ENCODE measurements at places on chromosomes 2 and 18.
A peak's percentile ranks its signal among the peaks of the same experiment; 100 is the strongest.

DNA sequence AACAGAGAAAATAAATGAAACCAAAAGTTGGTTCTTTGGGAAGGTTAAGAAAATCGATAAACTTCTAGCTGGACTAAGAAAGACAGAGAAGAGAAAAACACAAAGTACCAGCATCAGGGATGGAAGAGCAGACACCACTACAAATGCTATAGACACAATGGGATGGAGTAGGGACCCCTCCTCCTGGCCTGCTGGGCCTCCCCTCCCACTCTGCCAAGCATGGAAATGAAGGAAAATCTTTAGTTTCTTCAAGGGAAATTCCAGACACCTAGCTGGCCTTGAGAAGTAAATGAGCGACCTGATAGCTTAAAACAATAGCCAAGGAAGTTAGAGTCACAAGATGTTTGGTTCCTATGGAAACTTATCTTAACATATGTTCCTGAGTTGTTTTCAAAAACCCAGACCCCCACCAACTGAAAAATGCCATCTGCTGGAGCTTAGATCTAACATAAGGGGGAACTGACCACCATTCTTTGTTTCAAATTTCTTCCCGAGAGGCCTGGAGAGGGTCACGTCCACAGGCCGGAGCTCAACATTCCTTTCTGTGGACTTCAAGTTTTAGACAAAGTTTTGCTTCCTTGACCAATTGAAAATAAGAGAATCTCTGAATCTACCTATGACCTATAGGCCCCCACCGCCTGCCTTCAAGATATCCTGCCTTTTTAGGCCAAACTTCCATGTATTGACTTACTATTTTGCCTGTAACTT lies 101.9 kb downstream of the BIN1 start:
- no peak for DNase-seq

- DNase-seq = no peak
Observed at GRCh38 chr2:237459741-237460174, 27.3 kb upstream of the MLPH start.

DNA sequence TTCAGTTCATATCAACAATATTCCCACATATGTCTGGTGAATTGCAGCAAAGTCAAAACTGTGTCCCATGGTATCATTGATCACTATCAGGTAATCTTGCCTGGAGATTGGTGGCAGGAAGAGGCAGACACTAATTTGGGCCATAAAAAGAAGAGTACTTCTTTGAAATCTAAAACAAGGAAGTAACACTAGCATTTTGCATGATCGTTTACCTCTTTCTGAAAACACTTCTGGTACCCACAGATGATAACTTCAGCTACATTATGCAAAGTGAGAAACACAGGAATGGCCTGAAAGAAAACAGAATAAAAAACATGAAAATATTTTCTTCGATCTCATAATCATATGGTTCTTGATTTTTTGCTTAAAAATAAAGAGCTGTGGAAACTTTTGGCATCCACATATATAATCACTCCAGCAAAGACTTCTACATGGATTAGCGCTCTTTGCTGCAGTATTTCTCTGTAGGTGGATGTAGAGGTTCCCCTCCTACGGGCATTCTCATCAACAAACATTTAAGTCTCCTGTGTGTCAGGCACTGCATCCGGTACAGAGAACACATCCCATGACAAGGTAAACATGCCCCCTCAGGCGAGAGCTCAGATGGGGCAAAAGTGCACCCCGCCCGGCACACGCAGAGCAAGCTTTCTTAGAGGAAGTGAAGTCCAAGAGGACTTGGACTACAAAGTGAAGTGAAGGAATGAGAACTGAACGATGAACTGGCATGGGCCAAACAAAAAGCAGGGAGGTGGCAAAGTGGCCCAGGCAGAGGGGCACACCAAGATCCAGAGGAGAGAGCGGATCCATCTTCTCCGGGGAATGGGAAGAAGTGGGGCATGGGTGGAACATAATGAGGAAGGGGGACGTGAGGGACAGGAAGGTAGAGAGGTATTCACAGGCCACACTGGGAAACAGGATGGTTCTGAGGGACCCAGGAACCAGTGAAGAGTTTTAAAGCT lies 68.0 kb upstream of the RIOK3 start:
- DNase-seq = no peak

DNA sequence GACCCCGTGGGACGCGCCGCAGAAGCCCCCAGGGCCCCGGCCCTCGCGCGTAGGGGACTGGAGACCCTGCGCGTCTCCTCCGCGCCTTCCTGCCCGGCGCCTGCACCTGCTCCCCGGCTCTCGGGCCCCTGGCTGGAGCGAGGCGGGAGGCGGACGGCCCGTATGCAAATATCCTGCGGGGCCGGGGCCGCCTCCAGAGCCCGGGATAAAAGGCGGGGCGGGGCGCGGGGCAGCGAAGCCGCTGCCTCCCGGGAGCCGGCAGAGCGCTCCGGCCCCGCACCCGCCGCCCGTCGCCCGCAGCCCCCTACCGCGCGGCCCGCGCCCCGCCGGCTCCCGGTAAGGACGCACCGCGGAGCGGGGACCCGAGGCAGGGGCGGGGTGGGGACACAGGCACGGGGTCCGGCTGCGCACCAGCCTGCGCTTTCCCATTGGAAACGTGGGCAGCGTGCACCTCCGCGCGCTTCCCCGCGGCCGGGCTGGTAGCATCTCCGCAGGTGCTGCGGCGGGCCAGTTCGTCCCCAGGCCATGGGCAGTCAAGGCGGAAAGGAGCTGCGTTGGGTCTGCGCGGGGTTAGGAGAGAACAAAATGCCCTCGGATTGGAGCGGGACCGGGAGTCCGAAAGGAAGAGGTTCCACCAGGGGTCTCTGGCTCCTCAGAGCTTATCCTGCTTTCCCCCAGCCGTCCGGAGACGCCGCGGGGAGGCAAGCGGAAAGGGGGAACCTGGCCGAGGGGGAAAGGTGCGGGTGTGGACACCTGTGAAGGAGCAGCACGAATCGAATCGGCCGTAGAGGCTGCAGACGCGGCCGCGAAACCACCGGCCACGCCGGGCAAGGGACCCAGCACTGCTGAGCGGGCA lies at the start of gene ATP6V1C2:
TSS of gene ATP6V1C2 (plus strand) at position 235 of the 856 bp plus-strand sequence. CDS start 1,220 bp downstream, outside the sequence.
- DNase-seq = no peak

- DNase-seq = no peak
Observed at GRCh38 chr2:135066710-135067109, 14.6 kb downstream of the RAB3GAP1 start.

DNA sequence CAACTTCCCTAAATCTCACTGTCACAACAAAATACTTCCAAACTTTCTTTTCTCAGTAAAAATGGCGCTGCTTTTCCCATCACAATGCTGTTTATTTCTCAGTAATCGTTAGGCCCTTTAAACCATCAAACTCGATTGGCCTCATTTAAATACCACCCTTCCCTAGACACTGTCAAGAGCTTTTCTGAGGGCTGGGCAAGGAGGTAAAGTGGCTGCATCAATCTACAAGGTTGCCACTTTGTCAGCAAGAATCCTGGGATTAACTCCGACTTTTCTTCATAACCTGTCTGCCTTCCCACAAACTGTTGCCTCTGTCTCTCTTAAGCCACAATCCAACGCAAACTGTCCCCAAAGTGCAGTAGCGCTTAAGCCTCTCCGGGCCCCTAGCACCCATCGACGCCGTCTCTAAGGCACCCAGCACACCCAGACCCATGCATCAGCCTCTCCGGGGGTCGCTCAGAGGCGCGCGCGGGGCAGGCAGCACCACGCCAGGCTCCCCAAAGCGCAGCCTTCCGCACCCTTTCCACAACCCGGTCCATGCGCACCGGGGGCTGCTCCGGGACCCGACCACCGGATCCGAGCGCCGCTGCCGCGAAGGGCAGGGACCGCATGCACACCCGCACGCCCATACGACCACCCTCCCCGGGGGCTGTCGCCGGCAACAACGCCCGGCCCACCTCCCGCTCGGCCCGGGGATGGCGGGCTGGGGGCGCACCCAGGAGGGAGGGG lies 683 bp downstream of the MBOAT2 start:
- peak; percentile 13 for DNase-seq

DNA sequence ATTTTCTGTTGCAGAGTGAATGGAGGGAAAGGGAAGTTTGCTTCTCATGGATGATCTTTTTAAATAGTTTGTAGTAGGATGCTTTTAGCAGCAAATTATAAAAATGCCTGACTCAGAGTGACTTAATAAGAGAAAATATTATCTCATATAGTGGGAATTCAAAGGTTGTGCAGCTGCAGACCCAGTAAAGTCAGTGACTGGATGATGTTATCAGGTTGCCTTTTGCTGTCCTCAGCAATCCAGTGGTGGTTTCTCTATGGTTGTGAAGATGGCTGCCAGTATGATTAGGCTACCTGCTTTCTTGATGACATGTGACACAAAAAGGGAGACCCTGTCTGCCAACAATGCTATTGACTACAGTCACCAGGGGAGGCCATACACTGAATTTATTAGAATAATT lies 184.8 kb downstream of the DIS3L2 start:
- no peak for DNase-seq

DNA sequence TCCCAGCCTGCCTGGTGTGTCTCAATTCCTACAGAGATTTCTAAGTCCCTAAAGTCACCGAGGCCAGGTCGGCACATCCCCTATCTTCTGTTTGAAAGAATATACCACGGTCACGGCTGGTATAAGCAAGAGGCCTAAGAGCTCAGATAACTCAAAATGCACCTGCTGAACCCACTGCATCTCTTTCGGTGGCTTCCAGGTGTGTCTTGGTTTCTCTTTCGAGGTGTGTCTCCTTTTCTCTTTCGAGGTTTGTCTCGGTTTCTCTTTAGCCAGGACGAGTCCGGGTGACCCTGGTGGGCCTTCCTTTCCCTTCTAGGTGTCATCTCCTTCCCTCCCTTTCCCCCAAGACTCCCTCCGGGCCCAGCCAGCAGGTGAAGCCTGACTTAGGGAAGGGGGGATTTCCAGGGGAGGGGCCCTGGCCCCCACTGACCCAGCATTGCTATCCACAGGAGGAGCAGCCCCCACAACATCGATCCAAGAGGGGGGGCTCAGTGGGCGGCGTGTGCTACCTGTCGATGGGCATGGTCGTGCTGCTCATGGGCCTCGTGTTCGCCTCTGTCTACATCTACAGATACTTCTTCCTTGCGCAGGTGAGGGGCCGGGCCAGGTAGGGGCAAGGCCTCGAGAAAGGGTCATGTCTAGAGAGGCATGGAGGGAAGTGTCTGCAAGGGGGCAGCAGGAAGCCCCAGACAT lies 8.4 kb downstream of the ITM2C start:
- DNase-seq = no peak

- DNase-seq = no peak
Observed at GRCh38 chr2:70014959-70015358, 53.5 kb upstream of the ASPRV1 start.

DNA sequence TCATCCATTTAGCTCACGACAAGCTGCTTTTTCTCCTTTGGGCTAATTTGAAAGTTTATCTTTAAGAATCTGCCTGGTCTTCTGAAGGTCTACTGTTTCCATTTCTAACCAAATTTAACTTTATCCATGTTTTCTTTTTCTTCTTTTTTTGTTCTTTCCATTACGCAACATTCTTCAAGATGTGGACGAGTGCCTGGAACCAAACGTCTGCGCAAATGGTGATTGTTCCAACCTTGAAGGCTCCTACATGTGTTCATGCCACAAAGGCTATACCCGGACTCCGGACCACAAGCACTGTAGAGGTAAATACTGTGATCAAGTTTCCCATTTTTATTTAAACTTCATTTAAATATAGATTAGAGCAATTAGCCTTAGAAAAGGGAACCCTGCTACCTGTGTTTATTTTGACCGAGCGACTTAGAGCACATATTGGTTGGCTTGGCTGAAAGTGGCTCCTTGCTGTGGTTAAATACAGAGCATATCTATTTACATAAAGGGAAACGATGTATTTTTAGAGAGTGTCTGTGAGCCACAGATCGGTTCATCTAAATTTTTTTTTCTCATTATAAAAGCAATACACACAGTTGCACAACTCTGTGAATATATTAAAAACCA lies 183.4 kb upstream of the RASGRP3 start:
- no peak for DNase-seq
